NCI-H1092 (cell line): ENCODE measurements at places on chromosomes 4 and X.
A peak's percentile ranks its signal among the peaks of the same experiment; 100 is the strongest.

- DNase-seq: no peak
Measured at GRCh38 chrX:29941287-29941686, 274.1 kb upstream of the MAGEB2 start.

DNA sequence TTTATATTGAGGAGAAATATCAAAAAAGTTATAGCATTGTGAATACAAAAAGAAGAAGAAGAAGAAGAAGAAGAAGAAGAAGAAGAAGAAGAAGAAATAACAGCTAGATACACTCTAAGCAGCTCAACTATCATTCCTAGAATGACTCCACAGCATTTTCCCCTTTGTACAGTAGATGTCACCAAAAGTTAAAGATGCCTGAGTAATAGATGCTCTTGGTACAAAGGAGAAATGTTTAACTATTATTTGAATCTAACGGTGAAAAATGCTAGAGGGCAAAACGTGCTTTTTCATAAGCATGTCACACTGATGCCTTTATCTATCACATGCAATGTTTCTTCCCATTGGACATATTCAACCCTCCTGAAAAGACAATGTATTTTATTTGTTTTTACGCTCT is 178.4 kb upstream of the GPRIN3 start:
- DNase-seq: no peak

GRCh38 chr4:17670423-17670822 is 56.0 kb downstream of the MED28 start:
- DNase-seq: no peak

DNA sequence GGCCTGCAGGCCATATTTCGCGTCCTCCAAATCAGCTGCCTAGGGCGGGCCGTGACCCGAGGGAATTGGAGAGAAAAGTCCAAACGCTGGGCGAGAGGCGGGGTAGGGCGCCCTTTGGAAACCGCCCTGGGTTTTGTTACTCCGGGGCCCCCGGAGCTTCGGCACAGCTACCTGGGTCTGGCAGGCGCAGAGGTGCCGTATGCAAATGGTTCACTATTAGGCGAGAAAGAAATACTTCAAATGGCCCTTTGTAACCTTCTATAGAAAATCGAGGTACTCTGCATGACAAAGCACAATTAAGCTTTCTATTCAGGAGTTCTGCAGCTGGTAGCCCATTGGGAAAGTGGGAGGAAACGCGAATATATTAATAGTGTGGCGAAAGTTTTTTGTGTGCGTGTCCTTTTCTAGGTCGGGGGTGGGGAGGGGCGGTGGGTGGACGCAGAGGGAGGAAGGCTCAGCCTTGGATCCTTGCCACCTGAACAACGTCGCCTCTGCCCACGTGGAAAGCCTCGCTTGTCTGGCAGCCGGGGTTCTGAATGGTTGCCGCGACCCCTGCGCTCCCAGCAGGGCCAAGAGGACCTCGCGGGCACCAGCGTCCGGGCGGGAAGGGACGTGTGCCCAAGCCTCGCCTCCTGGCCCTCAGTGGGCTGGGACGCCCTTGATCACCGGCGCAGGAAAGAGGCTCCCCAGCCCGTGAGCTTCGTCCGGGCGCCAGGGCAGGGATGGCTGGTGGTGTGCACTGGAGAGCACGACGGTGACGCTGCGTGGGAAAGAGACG is 9.5 kb downstream of the GSX2 start:
- DNase-seq: no peak

GRCh38 chr4:69828828-69829227 is 31.1 kb downstream of the SULT1E1 start:
- DNase-seq: no peak

DNA sequence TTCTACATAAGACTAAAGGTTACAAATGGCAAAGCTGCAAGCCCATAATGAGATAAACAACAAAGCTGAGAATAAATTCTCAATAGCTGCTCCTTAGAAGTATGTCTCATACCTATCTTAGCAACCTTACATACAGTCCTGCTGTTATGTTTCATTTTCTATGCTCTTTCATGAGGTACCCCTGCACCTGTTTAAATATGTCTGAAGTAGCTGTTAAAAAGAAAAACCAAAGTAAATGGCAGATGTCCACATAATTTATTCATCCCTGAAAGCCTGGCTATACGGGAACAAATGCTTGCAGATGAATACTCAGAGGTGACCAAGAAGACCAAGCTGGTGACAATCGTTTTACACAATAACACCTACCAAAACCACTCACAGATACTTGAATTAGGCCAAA is 22.5 kb downstream of the PPA2 start:
- DNase-seq: peak; percentile 77

DNA sequence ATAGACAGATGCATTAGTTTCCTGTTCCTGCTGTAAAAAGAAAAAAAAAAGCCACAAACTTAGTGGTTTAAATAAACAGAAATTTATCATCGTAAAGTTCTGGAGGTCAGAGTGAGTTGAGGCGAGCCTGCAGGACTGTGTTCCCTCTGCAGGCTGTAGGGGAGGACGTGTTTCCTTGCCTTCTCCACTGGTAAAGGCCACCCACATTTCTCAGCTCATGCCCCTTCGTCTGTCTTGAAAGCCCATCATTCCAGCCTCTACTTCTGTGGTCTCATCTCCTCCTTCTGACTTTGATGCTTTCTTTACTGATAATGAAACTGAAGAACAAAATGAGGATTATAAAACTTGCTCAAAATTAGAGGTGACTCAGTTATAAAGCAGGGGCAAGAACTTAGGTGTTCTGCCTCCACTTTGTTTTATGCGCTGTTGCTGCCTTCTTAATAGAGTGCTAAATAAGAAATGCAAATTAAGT is 143.0 kb downstream of the STIM2 start:
- DNase-seq: no peak
